ENCODE measurements at places on chromosomes 1 and 21. TPM values are rescaled to one million over a fixed set of nuclear protein-coding genes. Genes with fewer than 3 reads are reported as not detected.

GRCh38 chr1:41901551-41901950 is 17.2 kb downstream of the HIVEP3 start:
- peak overlapping the region; percentile 37 for H3K27ac ChIP-seq
- H3K27me3 ChIP-seq, result no peaks in the 10 kb centered on the region
- H3K36me3 ChIP-seq, result no peaks in the 10 kb centered on the region
- no peak for DNase-seq

- no peak overlapping the region for H3K27ac ChIP-seq
- DNase-seq, result no peak
- H3K4me3 ChIP-seq, result no peak overlapping the region
- peaks cover 5% of the 10 kb centered on the region for H3K36me3 ChIP-seq
Observed at GRCh38 chr1:39150779-39151178, 53.7 kb upstream of the MACF1 start.

- no peaks in the 10 kb centered on the region for H3K36me3 ChIP-seq
- no peaks in the 10 kb centered on the region for H3K27me3 ChIP-seq
- no peak for DNase-seq
- H3K4me3 ChIP-seq, result no peak overlapping the region
- no peaks in the 10 kb centered on the region for H3K4me1 ChIP-seq
Observed at GRCh38 chr21:42937960-42938605, 12.7 kb upstream of the ERVH48-1 start.

- H3K27ac ChIP-seq, result no peak overlapping the region
- DNase-seq, result no peak
- no peak overlapping the region for H3K4me3 ChIP-seq
- H3K4me1 ChIP-seq, result peaks cover 2% of the 10 kb centered on the region
- no peaks in the 10 kb centered on the region for H3K36me3 ChIP-seq
Observed at GRCh38 chr1:2049225-2049717, 940 bp upstream of the PRKCZ start.

NR1I3 gene
- total RNA-seq, result not detected

PERM1 gene
- total RNA-seq, result not detected

TEDDM1 gene
- not detected for total RNA-seq

L1TD1 gene
- total RNA-seq, result not detected

Measured in IMR-90 (cell line).